IMR-90 (cell line): ENCODE measurements at places on chromosomes 12 and 14. TPM values are rescaled to one million over a fixed set of nuclear protein-coding genes. Genes with fewer than 3 reads are reported as not detected.

The SCFD1 gene
- total RNA-seq, result 74.0 and 143 TPM in 2 replicates

The VRTN gene
- not detected in 2 replicates for total RNA-seq

The GLS2 gene
- total RNA-seq, result under 0.01 and 0.36 TPM in 2 replicates

The TAS2R9 gene
- under 0.01 TPM in 1 of 2 replicates, not detected in the other for total RNA-seq

The INHBE gene
- 0.56 and 0.90 TPM in 2 replicates for total RNA-seq

GRCh38 chr12:79174626-79175025, 310.1 kb downstream of the SYT1 start:
- DNase-seq, result peak; percentile 77

DNA sequence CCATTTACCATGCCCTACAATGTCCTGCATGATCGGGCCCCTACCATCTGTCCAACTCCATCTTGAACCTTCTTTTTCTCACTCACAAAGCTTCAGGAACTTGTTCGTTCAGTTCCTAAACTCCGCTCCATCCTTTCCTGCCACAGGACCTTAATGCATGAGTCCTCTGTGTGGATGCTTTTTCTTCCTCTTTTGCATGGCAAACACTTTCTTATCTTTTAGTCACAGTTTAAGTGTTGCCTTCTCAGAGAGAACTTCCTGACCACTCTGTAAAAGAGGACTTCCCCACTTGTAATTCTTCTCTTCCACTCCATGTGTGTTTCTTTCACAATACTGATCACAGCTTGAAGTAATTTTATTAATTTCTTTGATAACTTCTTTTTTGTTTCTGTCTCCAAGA, 54.4 kb upstream of the ETV6 start:
- no peak for DNase-seq

DNA sequence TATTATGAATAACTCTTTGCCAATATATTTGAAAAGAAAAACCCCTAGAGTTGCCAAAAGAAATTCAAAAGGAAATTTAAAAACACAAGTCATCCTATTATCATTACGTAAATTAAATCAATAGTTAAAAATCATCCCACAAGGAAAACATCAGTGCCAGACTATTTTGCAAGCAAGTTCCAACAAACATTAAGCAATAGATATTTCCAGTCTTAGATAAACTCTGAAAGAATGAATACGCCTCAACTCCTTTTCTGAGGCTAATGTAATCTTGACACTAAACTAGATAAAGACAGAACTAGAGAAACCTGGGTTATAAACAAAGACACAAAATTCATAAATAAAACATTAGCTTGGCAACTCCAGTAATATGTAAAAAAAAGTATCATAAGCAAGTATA, 245.9 kb downstream of the FOXN3 start:
- peak; percentile 41 for DNase-seq

DNA sequence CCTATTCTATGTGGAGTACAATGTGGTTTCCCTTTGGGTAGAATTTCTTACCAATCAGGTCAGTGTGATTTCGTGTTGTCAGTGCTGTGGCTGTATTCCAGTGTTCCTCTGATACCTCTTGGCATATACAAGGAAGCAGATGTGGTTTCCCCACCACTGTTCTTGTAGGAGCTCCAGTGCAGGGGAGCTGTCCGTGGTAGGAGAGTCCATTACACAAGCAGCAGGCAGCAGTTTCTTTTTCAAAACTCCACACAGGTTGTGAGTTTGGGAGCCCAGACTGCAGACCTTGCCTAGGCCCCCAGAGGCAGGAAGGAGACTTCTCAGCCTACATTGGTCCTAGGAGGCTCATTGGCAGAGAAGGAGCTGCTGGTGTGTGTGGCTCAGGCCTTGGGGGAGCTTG, 452.8 kb downstream of the AACS start:
- no peak for DNase-seq

GRCh38 chr12:28223025-28223554, 32.8 kb downstream of the CCDC91 start:
- DNase-seq, result no peak

GRCh38 chr12:2539938-2540337, 254.8 kb upstream of the FKBP4 start:
- DNase-seq, result no peak

DNA sequence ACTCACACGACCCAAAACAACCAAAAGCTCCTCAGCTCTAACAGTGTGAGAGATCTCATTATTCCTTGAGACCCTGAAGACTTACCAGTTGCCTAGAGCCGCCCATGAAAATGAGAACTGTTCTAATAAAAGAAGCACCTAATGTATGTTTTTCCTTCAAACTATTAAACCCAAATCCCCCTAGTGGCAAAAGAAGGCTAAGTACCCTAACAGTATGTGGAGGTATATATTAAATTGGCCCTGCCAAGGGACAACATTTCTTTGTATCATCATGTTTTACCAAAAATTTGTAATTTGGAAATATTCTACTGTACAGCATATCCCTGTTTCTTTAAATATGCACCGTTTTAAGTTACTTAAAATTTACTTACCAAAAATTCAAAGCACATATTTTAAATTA, 38.0 kb upstream of the PPFIA2 start:
- DNase-seq, result no peak

- DNase-seq, result no peak
Observed at GRCh38 chr14:95235351-95235750, 78.0 kb upstream of the DICER1 start.

GRCh38 chr14:50013198-50013918, 103.0 kb downstream of the VCPKMT start:
- DNase-seq, result no peak

GRCh38 chr12:32742133-32742532, 13.6 kb downstream of the YARS2 start:
- no peak for DNase-seq

DNA sequence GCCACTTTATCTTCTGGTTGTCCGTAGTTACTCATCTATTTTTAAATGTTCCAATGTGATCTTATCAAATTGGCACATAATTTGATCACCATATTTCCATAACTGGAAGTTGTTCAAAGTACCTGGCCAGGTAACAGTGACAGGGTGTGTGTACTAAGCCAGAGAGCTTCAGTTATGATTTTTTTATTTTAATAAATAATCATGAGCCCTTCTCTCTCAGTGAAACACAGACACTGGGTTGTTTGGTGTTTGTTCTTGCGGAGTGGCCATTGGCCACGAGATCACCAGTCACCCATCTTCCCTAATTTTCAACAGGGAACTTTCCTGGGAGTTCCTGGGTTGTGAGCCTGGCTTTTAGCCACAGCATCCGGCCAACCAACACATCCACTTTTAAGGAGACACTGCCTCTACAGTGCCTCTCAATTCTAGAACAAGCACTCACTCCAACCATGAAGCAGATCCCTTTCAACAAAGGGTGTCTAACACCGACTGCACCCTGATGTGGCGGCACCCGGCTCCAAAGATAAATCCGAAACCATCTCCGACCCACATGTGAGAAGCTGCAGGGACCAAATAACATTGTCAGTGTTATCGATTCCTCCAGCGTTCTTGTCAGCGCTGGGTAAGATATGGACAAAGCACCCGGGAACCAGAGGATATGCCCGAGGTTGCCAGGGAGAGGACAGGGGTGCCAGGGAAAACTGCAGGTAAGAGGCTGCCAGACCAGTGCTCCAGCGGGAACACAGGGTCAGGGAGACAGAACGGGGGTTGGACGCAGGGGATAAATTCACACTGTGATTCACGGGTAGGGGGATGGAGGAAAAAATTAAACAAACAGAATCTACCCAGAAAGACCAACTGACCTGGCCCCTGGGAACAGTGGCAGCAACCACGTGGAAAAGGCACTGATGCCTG, 49.9 kb downstream of the FOXN3 start:
- DNase-seq, result no peak
